Stimulated activated CD8-positive, alpha-beta memory T cell treated with anti-CD3 and anti-CD28 coated beads, Interleukin-15, amount 100 ng/mL, for 24 hours (primary cell): ENCODE measurements at places on chromosomes 2 and 18.

DNA sequence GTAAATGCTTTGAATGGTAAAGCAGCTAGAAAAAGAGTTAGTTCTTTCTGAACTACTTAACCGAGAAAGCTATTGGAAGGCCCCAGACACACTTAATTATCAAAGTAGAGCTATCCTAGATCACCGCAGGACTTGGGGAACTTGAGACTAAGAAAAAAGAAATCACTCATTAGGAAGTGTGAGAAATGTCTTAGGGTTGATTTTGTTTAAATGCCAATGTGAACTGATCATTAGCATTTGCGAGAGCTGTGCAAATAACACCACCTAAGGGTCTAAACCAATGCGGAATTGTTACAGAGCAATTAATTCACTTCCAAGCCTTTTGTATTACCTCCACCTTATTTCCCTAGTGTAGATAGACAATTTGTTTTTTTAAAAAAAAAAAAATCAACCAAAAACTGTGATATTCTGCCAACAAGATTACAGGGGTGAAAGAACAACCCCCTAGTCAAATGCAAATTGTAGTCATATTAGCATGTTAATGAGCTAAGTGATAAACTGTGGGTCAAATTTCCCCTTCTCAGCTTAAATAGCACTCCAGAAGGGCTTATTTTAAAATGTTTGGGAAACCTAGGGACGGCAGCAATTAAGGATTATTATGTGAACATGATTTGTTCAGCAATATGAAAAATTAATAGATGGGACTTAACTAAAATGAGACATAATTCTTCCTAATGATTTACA, 246.2 kb upstream of the STON1 start:
- no peak for DNase-seq

- DNase-seq = no peak
Measured at GRCh38 chr2:207121784-207122183, 44.0 kb downstream of the KLF7 start.

- DNase-seq = no peak
Measured at GRCh38 chr18:13302040-13302439, 83.5 kb downstream of the LDLRAD4 start.

DNA sequence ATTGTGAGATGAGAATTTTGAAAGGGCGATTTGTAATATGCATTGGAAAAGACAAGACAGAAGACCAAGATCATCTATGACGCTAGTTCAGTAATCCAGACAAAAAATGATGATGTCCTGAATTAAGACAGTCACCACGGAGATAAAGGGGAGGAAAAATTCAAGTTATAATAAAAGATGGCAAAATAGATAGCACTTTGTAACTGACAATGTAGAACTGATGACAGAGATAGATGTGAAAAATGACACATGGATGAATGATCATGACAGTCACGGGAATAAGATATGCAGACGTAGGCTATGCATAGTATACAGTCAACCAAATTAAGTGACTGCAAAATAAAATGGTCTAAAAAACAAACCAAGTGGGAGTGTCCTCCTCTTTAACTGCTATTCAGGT, 59.2 kb downstream of the SRBD1 start:
- no peak for DNase-seq

DNA sequence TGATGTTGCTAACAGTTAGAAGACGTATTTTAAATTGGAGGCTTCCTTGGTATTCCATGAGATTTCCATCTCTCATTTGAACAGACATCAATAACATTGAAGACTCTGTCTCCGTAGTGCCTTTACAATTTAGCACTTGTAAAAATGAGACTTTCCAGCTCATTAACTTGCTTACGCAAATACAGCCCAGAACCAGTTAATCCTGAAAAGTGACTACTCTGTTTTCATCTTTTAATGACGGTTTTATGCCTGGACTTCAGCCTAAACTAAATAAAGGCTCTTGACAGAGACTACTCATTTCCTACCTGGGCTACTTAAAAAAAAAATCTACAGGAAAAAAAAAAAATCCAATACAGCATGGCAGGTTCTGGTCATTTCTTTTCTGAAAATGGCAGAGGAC, 148.6 kb downstream of the LRATD1 start:
- no peak for DNase-seq

- no peak for DNase-seq
Measured at GRCh38 chr2:212537726-212538304, 787 bp downstream of the ERBB4 start.

DNA sequence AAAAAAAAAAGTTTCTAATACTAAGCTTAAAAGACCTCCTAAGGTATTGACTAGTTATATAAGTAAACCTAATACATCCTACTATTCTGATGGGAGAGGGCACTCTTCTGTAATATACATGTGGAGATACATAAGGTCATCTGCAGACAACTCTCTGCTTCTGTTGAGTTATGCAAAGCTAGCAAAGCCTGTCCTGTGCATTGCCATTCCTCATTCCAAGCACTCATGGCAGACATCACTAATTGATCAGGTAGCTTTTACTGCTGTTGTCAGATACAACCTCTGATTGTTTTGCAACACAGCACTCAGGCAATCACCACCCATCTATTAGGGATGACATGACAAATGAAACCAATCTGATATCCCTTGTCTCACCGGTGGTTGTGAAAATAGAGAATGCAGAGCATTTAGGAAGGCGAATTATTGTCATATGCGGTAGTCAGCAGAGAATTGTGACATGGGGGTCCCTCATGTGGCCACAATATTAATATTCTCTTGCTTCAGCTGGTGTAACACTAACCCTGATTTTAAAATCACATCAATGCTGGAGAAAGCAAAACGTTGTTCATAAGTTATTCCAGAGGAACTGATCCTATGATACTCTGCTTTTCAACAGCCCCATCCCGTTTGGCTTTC, 416.5 kb upstream of the GYPC start:
- no peak for DNase-seq

- no peak for DNase-seq
Measured at GRCh38 chr2:69993708-69994107, 32.3 kb upstream of the ASPRV1 start.

- no peak for DNase-seq
Measured at GRCh38 chr2:21860907-21861306, 737.1 kb downstream of the TDRD15 start.

- no peak for DNase-seq
Measured at GRCh38 chr2:196230061-196230854, 58.9 kb upstream of the STK17B start.

DNA sequence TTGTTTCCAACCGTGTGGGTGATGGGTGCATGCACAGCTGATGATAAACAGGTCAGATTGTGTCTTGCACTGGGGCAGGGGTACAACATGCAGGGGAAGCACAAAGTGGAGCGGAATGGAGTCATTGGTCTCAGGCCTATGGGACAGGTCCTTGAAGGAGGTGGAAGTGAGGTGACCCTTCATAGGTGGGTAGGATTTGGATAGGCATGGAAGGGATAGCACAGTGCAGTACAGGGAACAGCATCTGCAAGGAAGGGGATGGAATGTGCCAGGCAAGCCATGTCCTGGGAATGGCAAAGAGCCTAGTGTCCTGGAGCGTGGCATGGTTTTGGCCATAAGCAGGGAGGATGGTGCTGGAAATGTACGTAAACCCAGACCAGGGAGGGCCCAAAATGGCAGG, 143.9 kb downstream of the CAPN13 start:
- no peak for DNase-seq

DNA sequence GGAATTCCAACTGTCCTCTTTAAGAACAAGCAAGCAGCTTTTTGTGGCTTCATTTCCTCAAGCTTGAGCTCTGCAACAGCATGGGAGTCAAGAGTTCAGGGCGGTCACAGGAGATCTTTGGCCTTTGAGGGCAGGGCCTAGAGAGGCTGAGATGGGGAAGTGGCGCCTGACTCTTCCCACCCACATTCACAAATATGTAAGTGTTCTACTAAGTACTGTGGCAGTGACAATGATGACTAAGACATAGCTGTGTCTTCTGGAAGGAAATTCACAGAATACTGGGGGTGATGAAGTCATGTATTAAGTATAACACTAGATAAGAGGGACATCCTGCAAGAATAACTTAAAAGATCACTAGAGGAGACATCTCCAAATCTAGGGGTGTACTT, 15.0 kb downstream of the RND3 start:
- no peak for DNase-seq

- no peak for DNase-seq
Measured at GRCh38 chr2:44758591-44758990, 182.9 kb upstream of the SIX3 start.

GRCh38 chr2:180655393-180655792, 325.0 kb upstream of the UBE2E3 start:
- DNase-seq = no peak

DNA sequence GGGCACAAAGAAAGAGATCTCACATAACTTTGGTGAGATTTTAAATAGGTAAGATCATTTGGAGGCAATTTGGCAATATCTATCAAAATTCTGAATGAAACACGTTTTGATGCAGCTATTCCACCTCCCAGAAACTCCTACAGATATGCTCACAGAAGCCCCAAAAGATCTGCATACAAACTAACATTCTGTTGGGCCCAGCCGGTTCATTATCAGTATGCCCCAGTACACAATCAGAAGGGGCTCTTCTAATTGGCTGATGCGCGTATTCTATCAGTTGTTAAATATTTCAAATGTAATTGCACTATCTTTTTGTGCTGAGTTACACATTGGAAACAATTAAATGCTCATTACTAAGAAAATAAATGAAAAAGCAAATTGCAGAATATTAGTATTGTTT, 7.1 kb upstream of the TGIF1 start:
- no peak for DNase-seq

DNA sequence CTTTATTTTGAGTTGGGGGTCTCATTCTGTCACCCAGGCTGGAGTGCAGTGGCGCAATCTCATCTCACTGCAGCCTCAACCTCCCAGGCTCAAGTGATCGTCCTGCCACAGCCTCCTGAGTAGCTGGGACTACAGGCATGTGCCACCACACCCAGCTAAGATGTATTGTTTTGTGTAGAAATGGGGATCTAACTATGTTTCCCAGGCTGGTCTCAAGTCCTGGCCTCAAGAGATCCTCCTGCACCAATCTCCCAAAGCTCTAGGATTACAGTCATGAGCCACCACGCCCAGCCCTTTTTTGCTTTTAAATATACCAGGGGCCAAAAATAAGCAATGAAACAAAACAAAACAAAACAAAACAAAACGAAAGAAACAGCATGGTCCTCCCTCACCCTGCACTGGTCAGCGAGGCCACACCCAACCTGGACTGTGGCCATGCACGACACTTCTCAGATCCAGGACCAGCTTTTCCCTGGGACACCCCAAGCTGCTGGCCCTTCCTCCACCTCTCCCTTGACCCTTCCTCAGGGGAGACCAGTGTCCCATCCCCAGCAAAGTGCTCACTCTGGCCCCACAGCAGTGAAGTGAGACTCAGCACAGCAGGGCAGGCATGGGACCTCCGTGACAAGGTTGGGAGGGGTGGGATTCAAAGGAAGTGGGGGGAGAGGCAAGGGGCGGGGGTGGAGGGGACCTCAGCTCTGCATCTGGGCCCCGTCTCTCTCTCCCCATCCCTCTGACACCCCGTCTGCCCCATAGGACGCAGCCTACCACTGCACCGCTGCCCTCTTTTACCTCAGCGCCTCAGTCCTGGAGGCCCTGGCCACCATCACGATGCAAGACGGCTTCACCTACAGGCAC, 23.5 kb downstream of the MAL start:
- DNase-seq = no peak

- DNase-seq = no peak
Measured at GRCh38 chr2:231111987-231112386, 12.9 kb downstream of the HTR2B start.

DNA sequence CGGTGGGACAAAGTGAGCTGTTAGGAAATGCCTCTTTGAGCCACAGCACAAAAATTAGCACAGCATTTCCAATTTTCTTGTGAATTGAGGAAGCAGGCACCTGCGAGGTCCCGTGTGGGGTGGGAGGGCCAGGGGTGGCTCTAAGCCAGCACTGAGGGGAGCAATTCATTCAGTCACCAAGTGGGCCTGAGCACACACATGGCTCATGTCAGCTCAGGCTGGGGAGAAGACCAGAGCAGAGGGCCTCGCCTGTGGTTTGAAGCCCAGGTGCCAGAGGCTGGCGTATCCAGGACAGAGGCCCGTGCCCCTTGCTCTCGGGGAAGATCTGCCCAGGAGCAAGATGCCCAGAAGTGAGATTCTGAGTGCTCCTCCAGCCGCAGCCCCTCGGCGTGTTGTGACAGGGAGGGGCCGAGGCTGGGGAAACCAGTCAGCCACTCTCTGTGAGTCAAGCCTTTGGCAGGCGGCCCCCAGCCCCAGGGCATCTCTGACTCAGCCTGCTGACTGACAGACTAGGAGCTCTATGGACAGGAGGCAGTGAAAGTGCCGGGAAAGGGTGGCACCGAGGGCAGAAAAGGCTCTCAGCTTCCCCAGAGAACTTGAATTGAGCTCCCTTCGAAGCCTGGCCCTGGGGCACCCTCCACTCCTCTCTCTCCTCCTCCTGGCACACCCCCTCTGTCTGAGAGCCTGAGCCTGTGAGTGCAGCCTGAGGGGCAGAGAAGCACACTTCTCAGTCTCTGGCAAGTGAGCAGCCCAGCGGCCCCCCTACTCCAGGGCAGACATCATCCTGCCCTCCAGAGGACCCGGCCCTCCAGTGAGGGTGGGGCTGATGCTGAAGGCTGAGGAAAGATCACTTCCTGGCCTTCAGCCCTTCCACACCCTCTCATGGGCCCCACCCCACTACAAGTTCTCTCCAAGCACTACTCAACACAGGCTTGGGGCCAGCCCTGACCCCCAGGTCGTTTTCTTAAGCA, 32.3 kb downstream of the CYP26B1 start:
- DNase-seq = no peak

DNA sequence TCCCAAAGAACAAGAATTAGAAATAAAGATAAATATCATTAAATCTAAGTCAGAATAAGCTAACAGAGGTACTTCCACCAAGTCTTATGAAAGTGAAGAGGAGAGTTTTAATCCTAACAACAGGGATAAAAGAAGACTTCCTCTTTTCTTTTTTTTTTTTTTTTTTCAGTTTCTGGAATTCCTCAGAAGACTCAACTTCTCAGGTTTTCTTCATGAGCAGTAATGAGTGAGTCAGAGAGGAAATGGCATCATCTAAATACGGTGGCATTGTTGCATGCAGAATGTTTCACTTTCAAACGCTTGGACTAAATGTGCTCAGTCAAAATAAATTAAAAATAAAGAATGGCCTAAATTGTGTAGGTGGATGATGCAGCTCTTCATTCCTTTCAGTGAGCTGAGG, 45.6 kb upstream of the ARHGAP15 start:
- no peak for DNase-seq
